ENCODE measurements at places on chromosomes 7 and 10.

DNA sequence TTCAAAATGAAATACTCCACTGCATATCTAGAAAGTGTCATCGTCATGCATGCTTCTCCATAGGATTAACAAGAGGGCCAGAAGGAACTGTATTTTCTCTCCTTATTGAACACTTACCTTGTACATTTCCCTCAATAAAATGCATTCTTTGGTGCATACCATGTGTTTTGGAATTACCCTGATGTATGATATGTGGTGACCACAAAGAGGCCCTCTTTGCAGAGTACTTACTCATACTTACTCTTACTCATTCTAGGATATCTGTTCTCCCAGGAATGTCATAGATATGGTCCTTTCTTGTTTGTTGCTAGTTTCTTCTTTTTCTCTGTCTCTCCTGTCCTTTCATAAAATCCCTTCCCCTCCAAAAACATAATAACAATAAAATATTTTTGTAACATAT is 1087.1 kb upstream of the POT1 start:
- DNase-seq = no peak

- DNase-seq = no peak
These were observed 6.9 kb downstream of the KPNA7 start for GRCh38 chr7:99201027-99201426.

GRCh38 chr7:82810558-82811259 is 352.0 kb downstream of the PCLO start:
- DNase-seq = no peak

DNA sequence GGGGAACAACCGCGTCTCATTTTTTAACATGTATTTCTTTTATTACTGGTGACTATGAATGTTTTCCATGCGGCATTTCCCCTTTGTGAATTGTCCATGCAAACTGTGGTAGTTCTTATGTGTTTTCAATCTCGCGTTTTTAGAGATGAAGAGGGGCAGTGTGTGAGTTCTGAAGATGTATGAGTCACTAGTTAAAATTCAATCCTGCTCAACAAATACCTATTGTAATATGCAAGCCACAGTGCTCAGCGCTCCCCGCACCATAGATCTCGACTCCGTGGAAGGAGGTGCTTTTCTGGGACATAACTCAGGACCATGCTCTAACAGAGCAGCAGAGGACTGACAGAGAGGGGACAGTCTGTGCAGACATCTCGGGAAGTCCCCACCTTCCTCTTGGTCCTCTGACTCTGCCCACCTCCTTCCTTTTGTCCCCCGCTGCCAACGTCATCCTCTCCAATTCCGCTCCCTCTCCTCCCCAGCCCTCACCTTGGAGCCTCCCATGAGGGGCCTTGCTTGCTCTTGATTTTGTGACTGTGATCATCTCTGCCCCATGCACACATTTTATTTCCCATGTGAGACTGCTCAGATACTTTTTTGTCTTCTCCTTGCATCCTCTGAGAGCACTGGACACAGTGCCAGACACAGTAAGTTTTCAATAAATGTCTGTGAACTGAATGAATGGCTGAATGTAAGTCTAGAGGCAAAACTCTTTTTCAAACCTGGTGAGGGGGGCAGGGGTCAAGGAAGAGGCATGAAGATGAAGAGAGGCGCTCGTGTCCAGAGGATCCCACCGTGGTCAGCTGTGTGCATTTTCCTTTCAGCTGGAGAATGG is 42.7 kb upstream of the PLEKHA1 start:
- DNase-seq = no peak

GRCh38 chr10:49417311-49418052 is 21.6 kb upstream of the DRGX start:
- DNase-seq = no peak

DNA sequence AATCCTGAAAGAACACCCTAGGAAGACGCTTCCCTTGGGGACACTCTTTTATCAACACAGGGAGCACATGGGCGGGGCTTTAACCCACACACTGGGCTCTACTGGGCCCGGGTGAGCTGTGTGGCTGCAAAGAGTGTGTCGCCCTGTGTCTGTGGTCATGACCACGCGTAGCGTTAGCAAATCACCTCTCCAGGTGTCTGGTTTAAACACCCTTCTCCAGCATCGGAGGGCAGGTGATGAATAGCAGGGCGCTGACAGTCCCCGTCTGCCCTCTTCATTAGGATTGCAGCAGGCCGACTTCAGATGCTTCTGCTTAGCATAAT is 127.7 kb downstream of the ADARB2 start:
- no peak for DNase-seq

- no peak for DNase-seq
These were observed 207.7 kb downstream of the MALRD1 start for GRCh38 chr10:19256331-19256730.

- no peak for DNase-seq
These were observed 13.2 kb upstream of the ABCB5 start for GRCh38 chr7:20602306-20602705.

DNA sequence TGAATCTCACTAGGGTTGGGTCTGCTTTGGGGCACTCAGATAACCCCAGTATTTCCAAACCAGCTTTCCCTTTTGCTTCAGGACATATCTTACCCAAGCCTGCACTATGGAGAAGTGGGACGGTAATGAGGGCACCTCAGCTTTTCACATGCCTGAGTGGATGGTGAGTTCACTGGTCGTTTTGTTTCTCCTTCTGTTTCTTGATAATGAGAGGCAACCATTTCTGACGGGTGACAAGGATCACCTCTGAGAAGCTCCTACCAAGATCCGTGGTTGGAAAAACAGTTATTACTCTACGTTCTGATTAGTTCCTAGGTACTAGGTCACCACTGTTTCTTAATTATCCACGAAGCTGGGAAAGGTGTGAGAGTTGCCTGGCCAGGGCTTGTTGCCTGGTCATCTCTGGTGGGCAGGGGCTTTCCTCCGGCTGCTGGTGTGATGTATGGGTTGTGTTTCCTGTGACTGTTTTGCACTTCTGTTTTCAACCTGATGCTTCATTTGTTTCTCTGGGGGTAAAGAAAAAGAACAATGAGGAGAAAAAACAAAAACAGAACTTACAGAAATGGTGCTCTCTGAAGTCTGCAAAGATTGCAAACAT is 65.7 kb upstream of the STRIP2 start:
- DNase-seq = no peak

DNA sequence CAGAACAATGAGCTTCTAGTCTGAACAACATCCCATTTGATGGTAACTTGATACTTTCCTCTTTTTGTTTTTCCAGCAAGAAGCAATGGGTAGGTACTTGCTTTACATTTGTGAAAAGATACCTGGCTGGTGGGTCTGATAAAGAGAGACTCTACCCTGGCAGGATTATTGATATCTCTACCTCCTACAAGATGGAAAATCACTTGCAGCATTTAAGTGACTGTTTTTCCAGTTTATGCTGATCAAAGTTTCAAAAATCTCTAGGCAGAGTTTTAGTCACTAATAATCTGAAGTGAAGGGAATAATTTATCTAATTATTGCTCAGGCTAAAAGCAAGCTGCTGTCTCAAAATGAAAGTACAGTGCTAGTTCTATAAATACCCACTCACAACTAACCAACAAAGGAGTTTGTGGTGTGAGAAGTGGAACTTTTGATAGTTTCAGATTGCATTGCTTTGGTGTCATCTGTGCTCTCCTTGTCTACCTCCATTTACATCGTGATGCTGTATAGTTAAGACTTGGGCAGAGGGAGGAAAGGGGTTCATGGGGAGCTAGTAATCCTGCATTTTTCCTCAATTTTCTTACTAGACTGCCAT is 86.0 kb upstream of the ANKRD1 start:
- no peak for DNase-seq

GRCh38 chr10:25966844-25967243 is 32.8 kb downstream of the MYO3A start:
- no peak for DNase-seq

DNA sequence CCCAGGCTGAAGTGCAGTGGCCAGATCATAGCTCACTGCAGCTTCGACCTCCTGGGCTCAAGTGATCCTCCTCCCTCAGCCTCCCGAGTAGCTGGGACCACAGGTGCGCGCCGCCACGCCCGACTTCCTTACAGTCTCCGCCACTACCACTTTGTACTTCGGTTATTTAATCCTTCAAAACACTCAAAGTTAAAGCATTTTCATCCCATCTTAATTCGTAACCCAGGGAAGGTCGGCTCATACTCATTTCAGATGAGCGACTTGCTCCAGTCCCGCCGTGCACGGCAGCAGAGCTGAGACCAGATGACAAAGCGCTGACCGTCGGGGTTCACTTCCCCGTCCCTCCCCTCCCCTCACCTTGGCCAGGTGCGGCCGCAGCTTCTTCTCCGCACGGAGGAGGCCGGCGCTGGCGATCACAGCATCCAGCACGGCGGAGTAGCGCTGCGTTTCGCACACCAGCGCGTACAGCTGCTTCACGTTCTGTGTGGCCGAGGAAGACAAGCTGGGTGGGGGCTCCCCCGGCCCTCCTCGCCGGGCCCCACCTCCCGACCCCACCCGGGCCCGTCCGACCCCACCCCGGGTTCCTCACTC is 457 bp downstream of the NSUN5 start:
- DNase-seq = no peak
